HAP-1 (cell line): ENCODE measurements at places on chromosomes 5 and 9.

GRCh38 chr9:3569529-3569928 is 43.7 kb upstream of the RFX3 start:
- DNase-seq = no peak

GRCh38 chr5:39100301-39100850 is 26.2 kb upstream of the RICTOR start:
- no peak for DNase-seq

DNA sequence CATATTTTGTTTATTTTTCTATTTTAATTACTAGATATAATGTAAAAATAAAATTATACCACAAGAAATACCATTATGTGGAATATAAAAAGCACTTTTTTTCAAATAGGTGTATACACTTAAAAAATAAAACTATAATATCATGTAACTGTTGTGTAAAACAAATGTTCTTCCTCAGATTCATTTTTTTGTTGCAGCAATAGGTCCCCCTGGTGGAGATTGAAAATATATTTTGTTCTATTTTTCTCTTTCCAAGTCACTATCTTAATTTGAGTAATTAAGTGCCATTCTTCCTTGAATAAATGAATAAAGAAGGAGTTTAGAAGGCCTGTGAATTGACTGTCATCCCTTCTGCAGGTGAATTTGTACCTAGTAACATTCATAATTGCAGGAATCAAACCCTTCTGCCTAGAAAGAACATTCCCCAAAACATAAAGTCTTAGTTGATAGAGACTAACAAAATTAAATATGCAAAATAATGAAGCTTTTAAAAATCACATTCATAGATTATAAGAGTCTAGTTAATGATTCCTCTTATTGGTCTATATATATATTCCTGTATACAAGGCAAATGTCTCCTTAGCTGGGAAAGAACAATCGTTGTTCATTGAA is 23.4 kb downstream of the CETN3 start:
- DNase-seq = no peak

DNA sequence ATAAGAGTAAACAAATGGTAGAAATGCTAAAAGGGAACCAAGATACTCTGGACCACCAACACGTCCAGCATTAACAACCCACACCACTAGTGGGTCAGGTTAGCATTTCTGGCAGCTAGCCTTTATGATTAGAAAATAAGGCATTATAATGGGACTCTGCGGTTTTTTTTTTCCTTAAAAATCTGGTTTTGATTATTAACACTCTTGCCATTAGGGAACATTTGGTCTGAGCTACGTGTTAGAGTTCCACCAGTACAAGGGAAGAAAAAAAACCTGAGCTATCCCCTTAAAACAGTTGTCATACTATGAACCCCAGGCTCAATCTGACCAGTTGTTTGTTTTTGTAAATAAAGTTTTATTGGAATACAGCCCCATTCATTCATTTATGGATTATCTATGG is 110.4 kb downstream of the NTRK2 start:
- DNase-seq = no peak

DNA sequence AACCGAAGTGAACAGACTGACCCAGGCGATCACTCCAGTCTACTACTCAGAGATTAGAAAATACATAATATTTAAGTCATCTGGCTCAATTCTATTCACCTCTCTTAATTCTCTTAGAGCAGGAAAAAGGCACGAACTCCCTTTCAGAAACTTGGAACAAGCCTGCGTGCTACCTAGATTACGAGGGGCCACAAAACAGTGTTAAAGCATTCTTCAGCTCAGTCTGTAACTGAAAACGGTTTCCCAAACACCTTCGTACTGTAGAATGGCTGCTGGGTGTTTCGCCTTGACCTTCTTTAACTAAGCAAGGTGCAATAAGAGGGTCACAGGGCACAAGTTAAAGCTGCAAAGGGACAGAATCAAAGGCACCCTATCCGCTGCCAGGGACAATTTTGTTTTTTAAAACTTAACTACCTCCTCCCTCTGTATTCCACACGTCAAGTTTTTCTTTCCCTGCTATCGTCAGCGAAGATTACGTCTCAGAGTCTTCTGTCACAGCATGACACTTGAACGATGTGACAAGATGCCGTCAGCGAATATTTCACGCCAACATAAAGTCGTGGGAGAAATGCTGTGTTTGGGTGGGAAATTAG is 687 bp downstream of the LYSMD3 start:
- no peak for DNase-seq

DNA sequence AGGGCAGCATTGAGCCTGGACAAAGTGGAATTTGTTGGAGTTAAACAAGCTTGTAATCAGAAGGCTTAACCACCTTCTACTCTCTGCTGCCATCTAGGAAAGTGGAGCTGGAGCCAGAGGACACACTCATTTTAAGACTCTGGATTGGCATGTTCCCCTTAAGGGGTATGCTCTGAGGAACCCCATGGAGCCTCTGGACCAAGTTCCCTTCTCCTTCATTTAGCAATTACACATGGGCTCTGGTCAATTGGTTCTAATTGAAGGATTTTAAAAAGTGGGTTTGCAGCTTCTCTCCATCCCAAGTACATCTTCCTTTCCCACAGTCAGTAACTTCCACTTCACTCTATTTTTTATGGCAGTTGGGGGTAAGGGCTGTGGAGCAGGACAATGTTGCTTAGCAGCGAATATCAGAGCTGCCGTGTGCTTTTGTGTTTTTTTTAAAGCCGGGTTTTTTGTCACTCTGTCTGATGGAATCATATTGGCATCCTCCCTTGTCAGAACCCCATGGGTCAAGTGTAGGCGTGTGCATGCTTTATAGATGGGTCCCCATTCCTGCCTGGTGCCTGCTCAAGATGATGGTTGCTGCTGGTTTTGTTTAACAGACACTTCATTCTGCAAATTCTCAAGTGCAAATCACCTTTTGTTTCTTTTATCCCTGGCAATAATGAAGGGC is 330.7 kb upstream of the ADAMTSL1 start:
- DNase-seq = peak; percentile 35

- no peak for DNase-seq
Measured at GRCh38 chr9:121301881-121302286, 33.9 kb downstream of the GSN start.

DNA sequence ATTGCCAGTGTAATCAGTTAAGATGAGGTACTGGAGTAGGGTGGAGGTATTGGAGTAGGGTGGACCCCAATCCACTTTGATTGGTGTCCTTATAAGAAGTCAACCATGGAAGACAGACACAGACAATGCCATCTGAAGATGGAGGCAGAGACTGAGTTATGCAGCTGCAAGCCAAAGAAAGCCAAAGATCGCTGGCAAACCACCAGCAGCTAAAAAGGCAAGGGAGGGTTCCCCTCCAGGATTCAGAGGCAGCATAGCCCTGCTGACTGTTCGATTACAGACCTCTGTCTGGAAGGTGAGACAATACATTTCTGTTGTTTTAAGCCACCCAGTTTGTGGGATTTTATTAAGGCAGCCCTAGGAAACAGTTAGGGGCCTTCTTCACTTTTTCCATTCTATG is 30.5 kb upstream of the CKMT2 start:
- DNase-seq = no peak

DNA sequence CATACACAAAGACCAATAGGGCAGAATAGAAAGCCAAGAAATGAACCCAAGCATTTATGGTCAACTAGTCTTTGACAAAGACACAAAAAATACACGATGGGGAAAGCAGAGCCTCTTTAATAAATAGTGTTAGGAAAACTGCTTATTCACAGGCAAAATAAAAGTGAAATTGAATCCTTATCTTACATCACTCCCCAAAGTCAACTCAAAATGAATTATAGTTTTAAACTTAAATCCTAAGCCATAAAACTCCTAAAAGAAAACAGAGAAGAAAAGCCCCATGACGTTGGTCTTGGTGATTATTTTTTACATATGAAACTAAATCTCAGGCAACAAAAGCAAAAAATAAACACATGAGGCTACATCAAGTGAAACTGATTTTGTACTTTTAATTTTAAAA is 46.8 kb downstream of the CHSY3 start:
- DNase-seq = no peak

GRCh38 chr5:179825655-179826182 is 5.0 kb downstream of the SQSTM1 start:
- no peak for DNase-seq

DNA sequence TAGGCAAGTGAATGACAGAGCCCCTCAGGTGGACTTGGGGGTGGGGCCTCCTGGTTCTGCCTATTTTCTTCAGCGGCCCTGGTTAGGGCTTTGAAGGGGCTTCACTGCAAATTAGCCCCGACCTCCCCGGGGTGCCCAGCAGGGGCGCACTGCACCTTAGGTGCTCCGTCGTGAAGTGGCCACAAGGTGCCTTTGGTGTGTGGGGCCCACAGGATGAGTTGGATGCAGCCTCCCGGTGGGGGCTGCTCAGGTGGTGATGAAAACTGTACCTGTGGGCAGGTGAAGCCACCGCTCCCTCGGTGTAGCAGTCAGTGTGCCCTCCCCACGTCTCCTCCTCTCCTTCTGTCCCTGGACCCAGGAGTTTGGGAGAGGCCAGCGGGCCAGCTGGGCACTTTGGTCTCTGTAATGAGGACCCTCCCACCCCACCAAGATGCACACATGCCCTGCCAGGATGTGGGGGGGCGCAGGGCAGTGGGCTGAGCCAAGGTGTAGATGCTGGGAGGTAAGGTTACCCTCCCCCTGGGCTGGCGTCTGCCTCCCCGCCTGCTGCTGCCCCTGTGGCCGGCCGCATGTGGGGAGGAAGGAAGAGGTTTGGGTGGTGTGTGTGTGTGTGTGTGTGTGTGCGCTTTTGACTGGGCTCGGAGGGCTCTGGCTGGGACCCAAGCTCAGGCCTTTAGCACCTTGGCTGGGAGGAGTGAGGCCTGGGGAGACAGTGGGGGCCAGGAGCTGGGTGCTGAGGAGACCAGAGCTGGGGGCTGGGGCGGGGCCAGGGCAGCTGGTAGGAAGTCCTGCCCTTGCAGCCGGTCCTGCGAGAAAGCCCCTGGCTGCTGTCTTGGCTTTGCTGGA is 55.6 kb downstream of the RXRA start:
- peak; percentile 29 for DNase-seq

- DNase-seq = no peak
Measured at GRCh38 chr5:175802361-175802760, 69.0 kb upstream of the CPLX2 start.

- no peak for DNase-seq
Measured at GRCh38 chr5:158911693-158912363, 187.9 kb downstream of the EBF1 start.

GRCh38 chr5:137666461-137666850 is 69.4 kb downstream of the KLHL3 start:
- DNase-seq = no peak

DNA sequence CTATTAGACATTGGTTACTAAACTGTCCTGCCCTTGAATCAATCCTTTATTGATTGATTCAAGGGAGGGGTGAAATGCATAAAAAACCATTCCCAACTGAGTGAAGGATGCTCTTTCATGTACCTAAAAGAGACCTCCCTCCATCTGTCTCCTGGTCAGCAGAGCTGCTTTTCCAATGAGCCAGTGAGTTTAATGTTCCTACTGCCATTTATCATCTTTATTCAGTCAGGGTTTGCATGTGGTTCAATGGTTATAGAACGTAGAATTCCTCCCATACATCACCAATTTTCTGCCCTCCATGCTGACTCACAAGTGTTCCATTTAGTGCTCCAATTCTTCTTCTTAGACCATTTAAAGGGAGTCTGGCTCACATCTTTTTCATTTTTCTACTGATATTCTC is 199.1 kb upstream of the PCSK5 start:
- no peak for DNase-seq

GRCh38 chr5:113042491-113043243 is 66.1 kb downstream of the DCP2 start:
- no peak for DNase-seq
